ENCODE measurements at places on chromosomes 1 and 21.

DNA sequence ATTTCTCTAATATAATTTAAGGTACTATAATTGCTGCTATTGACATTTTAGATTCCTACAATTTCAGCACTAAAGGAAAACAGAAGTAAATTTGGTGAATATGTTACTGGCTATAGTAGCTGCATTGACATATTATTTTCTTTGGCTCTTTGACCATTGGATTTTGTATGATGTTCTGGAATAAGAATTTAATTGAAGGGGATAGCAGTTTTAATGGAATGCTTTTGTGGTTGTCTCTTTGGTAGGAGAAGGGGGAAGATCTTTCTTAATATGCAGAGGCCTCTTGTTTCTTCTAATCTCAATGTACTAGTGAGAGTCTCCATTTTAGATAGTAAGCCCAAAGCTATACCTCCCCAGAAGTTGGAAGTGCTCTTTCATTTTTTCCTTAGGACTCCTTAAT, 6.9 kb downstream of the DTL start:
- DNase-seq = no peak

DNA sequence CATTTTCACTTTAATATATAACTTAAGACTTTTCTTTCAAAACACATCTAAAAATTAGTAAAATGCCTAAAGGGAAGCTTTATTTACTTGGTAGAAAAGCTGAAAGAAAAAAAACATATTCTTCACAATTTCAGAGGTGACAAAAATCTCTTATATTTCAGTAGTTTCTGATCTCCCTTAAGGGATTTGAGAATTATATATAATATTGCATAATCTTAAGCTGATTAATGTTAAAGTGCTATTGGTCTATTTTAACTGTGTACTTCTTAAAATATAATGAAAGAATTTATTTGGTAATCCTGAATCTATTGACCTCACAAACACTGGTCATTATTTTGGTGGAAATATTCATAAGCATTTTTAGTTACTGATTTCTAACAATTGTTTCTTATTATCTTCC, 1.2 kb upstream of the VPS45 start:
- no peak for DNase-seq

DNA sequence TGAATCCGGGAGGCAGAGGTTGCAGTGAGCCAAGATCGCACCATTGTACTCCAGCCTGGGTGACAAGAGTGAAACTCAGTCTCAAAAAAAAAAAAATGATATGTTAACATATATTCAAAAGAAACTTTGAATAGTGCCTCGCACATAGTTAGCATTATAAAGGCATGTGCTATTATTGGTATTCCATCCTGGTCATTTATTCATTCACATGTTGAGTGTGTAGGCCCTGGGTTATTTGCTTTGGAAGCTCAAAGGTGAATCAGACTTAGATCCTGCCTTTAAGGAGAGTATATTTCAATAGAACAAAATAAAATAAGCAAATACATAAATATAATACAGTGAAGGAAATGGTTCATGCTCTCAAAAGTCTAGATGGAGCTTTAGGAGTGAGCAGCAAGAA, 13.4 kb downstream of the SLC22A15 start:
- DNase-seq = no peak

DNA sequence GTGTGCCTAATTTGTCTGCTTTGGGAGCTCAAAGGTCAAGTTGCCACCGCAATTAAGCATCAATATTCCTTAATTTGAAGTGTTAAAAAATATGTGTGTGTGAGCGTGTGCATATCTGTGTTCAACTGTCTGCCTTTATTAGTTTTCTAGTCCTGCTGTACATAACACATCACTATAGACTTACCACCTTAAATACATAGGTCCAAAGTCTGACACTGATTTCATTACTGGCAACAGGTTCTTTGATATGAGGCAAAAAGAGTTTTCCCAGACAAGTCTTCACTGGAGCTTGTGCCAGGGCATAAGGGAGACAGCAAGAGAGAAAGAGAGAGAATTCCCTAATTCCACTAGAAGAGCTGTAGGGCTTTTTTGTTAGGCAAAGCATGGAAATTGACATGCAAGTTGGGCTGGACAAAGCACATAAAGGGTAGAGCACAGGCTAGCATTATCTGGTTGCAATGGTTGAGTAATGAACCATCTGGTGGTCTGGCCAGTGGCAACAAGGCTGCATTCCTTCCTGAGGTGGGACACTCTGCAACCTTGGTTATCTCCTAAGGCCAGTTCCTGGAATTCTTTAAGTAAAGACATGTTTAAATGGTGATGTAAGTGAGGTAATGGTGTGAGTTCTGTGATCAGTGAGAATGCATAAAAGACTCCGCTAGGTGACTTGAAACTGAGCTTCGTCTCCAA, 457.2 kb upstream of the ADAMTS5 start:
- DNase-seq = no peak

GRCh38 chr1:232915212-232915611, 35.2 kb upstream of the NTPCR start:
- DNase-seq = no peak

- DNase-seq = no peak
These were observed 131.6 kb downstream of the RRAGC start for GRCh38 chr1:38727684-38728584.

GRCh38 chr1:225409051-225409450, 18.8 kb downstream of the LBR start:
- no peak for DNase-seq

DNA sequence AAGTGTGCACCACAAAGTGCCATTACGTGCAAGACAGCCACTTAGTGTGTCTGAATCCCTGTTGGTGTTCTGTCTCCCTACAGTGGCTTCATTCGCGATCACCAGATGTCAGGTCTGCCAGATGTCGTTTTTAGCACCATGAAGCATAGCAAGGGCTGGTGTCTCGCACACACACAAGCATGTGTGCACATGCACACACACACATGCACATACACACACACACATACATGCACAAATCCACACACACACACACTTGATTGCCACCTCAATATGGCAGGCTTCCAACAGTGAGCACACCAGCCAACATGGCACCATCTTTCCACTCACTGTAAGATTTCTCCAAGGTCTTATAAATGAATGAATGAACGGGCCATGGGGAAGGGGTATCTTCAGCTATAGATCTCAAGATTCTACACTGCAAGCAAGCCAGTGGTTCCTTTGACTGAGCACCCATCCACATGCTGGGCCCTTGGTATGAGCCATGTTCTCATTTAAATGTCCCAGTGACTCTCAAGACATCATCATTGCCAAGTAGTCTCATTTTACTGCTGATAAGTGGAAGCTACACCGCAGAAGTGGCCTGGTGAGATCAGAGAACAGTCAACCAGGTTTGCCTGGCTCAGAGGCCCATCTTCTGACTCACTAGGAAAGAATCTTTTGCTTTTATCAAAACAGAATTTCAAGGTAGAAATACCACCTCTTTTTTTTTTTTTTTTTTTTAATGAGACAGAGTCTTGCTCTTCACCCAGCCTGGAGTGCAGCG, 84.9 kb downstream of the SIM2 start:
- DNase-seq = no peak

- no peak for DNase-seq
These were observed 227.4 kb upstream of the VAMP3 start for GRCh38 chr1:7543718-7544090.

GRCh38 chr1:46528297-46528955, 23.0 kb downstream of the KNCN start:
- no peak for DNase-seq

DNA sequence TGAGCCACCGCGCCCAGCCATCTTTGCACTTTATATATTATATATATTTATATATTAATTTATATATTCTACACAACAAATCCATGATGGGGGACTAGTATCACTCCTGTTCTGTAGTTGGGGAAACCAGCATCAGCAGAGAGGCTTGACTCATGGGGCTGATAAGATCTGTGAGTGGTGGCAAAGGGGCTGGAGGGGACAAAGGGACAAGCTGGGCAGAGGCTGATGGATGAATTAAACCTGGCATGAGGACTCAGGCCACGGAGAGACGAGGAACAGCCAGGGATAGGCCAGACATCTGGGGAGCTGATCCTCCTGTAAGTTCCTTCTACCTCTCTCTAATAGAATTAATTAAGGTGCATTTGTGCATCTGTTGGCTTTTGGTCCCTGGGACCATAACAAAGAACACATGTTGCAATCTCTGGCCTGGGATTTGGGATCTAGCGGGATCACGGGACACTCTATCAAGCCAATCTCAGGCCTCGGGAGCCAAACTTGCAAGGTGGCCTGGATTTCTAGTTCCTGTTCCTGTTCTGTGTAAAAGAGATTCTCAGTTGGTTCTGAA, 7.6 kb downstream of the CNR2 start:
- DNase-seq = peak; percentile 24

DNA sequence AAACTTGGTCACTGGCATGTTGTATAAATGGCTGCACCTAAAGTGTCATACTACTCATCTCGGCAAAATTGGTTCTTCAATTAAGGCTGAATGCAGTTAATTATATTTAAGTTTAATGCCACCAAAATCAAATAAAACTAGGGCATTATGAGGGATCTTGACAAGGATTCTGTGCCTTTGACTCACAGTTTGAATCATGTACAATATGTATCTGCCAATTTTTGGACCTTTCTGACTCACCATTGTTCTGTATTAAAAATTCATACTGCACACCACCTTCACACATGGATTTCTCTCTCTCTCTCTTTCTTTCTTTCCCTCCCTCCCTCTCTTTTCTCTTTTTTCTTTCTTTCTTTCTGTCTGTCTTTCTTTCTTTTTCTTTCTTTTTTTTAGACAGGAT, 14.1 kb upstream of the STXBP3 start:
- DNase-seq = no peak

DNA sequence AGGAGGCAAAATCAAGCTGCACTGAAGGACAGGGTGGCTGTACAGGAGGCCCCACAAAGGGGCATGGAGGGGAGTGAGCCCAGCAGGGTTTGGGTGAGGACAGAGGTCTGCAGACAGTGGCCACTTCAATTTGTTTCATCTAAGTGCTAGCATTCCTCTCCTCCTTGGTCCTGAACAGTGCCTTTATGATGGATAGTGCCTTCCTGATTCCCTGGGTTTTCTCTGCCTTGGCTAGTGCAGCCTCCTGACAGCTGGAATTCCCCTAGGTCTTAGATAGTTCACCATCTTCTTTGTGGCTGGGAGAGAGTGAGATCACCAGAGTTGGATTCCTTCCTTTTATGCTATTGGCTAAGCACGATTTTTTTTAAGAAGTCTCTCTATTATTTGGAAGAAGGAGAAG, 3.8 kb upstream of the HPCAL4 start:
- DNase-seq = no peak

DNA sequence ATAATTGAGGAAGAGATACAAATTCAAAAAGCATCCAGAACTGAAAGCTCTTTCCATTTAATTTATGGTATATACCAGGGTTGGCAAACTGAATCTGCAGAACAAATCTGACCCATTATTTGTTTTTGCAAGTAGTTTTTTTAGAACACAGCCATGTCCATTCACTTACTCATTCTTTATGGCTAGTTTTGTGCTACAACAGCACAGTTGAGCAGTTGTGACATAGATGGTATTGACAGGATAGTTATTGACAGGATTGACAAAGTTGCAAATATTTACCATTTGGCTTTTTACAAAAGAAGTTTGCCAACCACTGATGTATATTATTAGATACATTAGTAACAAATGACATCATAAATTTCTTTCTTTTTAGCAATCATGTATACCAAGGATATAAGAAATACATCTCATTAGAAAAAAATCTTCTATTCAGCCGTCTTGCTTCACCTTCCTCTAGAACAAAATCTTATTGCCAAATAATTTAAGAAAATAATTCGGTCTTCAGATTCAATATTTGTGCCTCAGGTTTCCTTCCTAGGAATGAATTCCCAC, 9.4 kb downstream of the ADAMTS1 start:
- no peak for DNase-seq

DNA sequence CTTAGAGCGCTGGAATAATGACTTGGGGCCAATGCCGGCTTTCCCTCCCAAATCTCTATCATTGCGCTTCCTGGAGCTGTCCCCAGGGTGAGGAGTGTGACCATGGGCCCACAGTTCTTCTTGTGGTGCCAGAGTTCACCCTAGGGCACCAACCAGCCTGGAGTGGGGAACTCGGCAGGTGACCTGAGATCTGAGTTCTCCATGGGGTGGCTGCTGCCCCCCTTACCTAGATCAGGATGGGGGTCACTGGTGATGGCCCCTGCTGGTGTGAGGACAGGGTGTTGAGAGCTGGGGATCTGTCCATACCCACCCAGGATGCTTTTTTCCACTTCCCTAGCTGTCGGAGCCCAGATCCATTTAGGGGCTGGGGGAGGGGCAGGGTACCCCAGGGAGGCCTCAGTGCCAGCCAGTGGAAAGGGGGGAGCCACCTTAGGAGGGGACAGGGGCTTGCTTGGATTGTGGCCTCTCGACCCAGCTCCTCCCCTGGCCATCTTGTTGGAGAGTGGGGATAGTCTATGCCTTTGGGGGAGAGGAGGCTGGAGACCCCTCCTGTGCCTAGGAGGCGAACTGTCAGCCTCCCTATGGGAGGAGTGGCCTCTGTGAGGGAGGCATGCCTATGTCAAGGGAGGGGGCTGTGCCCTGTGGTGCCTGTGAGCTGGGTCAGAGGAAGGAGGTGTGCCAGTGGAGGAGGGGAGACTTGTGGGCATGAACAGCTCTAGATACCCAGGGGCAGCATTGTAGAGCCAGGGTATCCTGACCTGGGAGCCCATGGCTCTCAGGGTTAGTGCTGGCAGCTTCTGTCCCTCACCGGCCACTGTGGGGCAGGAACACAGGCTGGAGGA, 1.7 kb downstream of the FOXO6 start:
- DNase-seq = no peak

- DNase-seq = no peak
These were observed 4.1 kb upstream of the LSM10 start for GRCh38 chr1:36401602-36402503.

- no peak for DNase-seq
These were observed 80.2 kb downstream of the ADSS2 start for GRCh38 chr1:244371242-244372141.

DNA sequence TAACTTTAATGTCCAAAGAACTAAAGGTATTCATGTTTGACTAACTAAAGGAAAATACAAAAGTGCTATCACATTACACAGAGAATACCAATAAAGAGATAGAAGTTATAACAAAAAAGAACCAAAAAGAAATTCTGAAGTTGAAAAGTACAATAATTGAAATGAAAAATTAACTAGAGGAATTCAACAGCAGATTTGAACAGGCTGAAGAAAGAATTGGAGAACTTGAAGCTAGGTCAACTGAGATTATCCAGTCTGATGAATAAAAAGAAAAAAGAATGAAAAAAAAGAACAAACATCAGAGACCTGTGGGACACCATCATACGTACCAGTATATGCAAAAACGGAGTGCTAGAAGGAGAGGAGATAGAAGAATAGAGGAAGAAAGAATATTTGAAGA, 78.5 kb downstream of the NUP210L start:
- no peak for DNase-seq

DNA sequence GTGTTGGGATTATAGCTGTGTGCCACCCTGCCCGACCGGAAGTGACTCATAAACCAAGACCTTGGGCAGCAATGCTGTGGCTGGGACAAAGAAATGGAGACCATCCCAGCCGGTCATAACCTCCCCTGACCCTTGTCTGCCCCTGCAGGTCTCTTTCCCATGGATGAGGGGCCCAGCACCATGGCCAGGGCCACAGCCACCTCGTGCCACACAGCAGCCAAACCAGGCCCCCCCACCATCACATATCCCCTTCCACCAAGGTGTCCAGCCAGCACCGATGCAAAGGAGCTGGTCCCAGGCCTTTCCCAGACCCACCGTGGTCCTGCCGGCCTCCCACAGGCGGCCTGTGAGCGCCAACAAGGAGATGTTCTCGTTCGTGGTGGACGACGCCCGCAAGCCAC, 42.2 kb downstream of the FHAD1 start:
- no peak for DNase-seq

- peak; percentile 65 for DNase-seq
These were observed 20.0 kb downstream of the MEF2D start for GRCh38 chr1:156480411-156481192.

GRCh38 chr1:232131715-232132391, 498.1 kb downstream of the SIPA1L2 start:
- DNase-seq = no peak

- no peak for DNase-seq
These were observed 32.0 kb upstream of the FOXE3 start for GRCh38 chr1:47384083-47384482.

Measured in SK-N-DZ (cell line).